NCI-H2081 (cell line): ENCODE measurements at places on chromosomes 12 and 14.

- DNase-seq = no peak
Measured at GRCh38 chr12:88750867-88751543, 170.7 kb upstream of the KITLG start.

DNA sequence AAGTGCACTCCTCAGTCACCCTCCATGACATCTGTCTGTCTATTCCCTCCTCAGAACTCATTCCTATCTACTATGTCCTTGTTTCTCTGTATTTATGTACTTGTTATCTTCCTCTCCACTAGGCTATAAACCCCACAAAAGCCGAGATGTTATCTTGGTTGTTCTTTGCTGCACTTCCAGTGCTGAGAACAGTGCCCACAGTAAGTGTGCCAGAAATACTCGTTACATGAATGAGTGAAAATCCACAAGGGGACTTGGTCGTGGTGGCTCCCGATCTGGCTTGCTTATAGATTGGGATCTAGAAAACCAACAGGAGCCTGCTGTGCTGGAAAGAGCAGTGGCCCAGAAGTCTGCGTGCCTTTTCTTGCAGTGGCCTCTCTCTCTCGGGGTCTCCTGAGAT is 111.9 kb upstream of the PRMT8 start:
- no peak for DNase-seq

DNA sequence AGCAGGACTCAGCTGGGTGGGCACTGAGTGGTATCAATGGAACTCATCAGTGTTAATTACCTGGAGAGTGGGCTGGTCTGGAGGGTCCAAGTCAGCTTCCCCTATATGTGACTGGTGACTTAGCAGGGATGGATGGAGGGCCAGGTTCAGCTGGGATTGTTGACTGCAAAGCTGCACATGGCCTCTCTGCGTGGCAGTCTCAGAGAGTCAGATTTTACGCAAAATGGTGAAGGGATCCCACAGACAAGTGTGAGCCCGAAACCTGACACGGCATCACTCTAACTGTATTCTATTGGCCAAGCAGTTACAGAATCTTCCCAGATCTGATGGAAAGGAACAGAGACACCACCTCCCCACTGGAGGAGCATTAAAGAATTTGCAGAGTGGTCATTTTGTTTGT is 716.0 kb upstream of the TBX3 start:
- no peak for DNase-seq

GRCh38 chr12:40587421-40587820 is 104.8 kb upstream of the CNTN1 start:
- no peak for DNase-seq

- DNase-seq = no peak
Measured at GRCh38 chr12:100489251-100489820, 15.7 kb downstream of the NR1H4 start.

- DNase-seq = no peak
Measured at GRCh38 chr14:35034440-35034833, 11.6 kb upstream of the FAM177A1 start.
